ENCODE measurements at places on chromosomes 11 and 22. TPM values are rescaled to one million over a fixed set of nuclear protein-coding genes. Genes with fewer than 3 reads are reported as not detected.

GAL3ST3 gene
- not detected for total RNA-seq

CNIH2 gene
- 1.6 TPM for total RNA-seq

TRIM34 gene
- 2.1 TPM for total RNA-seq

TRIM51 gene
- total RNA-seq: not detected

NCR3LG1 gene
- total RNA-seq: 13.6 TPM
